Stimulated activated CD4-positive, alpha-beta T cell treated with anti-CD3 and anti-CD28 coated beads, Interleukin-15, amount 100 ng/mL, for 24 hours (primary cell): ENCODE measurements at places on chromosomes 7 and 10.

DNA sequence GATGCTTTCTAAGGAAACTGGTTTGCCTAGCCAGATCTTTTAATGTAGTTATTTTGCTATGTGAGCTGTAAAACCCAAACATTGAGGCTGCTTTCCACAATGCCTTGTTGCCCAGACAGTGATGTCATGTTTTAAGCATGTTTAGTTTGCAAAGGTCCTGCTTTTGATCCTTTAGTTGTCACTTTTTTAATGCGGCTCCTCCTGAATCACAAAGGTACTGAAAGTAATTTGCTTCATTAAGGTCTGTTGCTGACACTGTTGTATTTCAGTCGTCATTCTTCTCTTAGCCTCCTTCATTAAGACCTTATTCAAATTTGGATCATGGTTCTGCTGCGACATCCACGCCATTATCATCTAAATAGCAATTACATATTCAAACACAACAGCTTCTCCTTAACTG lies 10.6 kb downstream of the RPA3 start:
- no peak for DNase-seq

DNA sequence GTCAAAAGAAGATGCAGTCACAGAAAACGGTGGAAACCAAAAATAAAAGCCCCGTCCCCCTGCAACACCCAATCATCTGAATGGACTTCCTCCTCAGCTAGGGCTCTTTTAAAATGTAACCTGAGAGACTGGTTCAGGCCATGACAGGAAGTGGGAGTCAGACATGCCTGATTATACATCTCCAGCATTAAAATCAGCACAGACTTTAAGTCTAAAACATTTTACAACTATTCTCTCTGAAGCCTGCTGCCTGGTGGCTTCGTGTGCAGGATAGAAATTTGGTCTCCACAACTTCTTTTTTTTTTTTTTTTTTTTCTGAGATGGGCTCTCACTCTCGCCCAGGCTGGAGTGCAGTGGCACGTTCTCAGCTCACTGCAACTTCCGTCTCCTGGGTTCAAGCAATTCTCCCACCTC lies 30.3 kb downstream of the HACD1 start:
- no peak for DNase-seq

DNA sequence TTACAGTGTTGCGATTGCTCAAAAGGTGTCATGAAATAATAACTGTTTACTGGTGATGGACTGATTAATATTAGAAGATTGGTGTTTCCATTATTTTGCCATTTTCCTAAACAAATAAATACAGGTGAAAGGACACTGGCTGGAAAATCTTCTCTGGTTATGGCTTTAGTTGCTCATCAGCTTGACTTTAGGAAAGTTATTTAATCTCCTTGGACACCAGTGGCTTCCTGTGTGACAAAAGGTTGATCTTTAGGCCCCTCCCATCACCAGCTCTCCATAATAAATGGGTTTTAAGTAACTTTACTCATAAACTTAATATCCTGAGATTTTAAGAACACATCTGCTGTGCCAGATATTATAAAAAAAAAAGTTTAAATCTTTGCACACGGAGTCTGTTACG lies 737 bp downstream of the CABCOCO1 start:
- DNase-seq: no peak

DNA sequence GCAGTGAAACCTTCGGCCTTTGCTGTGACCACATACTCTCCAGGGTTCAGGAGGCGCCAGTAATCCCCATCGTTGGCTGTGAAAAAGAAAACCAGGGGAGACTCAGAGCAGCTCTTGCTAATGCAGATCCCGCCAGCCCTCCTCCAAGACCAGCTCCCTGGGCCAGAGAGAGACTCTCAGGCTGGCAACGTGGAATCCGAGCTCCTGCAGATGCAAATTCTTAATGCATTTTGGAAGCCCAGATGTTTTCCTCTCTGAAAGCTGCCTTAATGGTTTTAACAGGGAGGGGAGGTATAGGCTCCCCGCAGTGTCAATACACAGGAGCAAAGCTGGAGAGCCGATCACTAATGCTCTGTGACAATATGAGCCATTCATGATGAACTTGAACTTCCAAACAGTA lies 80.8 kb downstream of the GPR26 start:
- DNase-seq: no peak

- no peak for DNase-seq
Observed at GRCh38 chr10:83820033-83820432, 319.3 kb upstream of the GHITM start.

GRCh38 chr10:132107186-132107948 lies 41.6 kb downstream of the JAKMIP3 start:
- DNase-seq: no peak

DNA sequence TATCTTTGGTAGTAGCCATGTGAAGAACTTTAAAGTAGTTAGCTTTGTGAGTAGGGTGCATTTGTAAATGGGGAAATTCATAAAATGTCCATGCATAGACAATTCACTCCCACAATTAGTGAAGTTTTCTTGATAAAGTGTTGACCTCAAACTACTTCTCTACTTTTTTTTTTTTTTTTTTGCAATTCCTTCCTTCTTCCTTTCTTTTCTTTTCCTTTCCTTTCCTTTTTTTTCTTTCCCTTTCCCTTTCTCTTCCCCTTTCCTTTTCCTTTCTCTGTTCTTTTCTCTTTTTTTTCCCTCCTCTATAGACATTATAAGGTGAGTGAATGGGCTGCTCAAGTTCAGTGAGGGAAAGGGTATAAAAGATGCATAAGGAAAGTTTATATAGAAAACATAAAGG lies 184.2 kb downstream of the PTEN start:
- DNase-seq: no peak

- DNase-seq: no peak
Observed at GRCh38 chr7:75996476-75996875, 2.1 kb upstream of the TMEM120A start.

- DNase-seq: peak; percentile 18
Observed at GRCh38 chr7:24755541-24756407, 1.5 kb downstream of the GSDME start.

DNA sequence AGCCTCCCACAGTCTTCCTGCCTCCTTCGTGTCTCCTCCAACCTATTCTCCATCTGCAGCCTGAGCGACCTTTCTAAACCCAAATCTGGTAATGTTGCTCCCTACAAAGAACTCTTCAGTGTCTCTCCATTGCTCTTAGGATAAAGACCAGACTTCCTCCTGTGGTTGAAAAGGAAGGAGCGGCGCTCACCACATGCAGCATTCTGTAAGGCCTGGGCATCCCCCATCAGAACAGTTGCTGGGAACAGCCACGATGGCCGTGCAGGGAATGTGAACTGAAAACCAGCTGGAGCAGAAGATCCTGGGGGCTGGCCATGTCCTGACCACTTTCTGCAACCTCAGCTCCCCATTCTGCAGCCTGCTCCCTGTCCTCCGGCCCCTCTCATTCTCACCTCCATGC lies 237.8 kb upstream of the ZMIZ1 start:
- no peak for DNase-seq

- DNase-seq: no peak
Observed at GRCh38 chr7:65812281-65812680, 60.6 kb upstream of the VKORC1L1 start.

DNA sequence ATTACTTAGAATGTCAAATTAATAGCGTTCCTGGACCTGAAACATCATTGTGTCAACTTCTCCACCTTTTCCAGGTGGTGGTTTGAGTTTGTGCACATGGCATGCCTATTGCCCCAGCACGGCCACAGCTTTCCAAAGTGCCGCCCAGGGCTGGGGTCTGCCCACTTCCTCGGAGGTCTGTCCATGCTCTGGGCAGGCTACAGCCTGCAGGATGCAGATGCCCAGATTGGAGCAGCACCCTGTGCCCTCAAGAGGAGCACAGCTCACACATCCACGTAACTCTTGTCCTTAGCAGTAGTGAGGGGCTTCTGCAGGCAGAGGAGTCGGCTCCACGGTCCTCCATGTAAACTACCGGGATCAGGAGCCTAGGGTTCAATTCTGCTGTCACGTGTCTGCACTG lies 238.6 kb downstream of the EBF3 start:
- DNase-seq: no peak

DNA sequence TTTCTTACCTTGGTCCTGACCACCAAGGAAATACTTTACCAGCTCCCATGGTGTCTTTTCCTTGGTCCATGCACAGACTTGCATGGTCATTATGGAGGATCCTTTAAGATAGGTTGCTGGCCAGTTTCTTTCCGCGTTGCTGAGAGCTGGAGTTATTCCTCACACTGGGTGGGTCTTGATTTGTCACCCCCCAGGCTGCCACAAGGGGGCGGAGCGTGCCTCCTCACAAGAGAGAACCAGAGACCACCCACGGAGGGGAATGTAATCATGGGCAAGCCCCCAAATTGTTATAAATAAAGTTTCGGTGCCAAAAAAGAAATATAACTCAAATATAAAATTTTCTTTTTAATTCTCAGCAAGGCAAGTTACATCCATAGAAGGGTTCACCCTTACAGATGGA lies 10.5 kb upstream of the TRIM24 start:
- peak; percentile 55 for DNase-seq

DNA sequence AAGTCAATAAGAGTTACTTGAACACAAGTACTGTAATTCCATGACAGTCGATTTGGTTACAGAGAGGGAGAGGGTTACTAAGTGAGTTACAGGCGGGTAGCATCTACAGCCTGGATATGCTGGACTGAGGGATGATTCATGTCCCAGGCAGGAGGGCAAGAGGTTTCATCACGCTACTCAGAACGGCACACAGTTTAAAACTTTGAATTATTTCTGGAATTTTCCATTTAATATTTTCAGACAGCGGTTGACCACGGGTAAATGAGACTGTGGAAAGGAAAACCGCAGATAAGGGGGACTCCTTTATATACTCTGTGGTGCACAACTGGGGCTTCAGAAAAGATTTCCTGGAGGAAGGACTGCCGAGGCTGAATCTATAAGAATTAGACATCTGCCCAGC lies 25.7 kb upstream of the LRRC4 start:
- no peak for DNase-seq

DNA sequence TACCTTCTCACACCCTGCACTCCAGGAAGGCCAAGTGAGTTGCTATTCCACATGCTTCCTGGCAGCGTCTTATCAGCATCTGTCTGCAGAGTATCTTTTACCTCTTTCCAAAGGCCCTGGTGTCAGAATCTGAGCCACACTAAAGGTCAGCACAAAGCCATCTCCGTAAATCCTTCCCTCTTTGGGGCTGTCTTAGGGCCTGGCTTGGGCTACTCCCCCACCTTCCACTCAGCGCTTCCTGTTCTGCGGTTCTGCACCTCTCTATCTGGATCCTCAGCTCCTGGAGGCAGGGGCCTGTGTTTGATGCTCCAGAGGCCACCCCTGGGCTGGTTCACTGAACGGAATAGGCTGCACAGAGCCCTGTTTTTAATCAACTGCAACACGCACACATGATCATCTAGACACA lies 334.8 kb upstream of the GALNT17 start:
- no peak for DNase-seq

DNA sequence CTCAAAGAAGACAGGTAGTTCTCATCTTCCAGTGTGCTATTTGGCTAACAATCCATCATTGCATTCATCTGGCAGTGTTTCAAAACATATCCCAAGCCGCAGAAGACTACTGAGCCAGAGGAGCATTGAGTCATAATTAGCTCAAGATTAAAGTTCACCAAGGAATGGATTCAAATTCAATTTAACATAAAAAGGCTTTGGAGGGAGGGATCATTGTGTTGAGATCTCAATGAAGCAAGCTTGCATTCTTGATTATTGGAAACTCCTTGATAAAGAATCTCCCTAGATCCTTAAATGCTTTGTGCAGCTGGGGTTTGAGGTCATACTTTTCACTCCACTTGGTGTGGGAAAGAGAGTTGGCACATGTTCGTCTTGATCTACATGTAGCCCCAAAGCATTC lies 142.8 kb upstream of the SEMA3A start:
- DNase-seq: no peak

GRCh38 chr7:98771519-98771918 lies 98.3 kb downstream of the TMEM130 start:
- DNase-seq: no peak

DNA sequence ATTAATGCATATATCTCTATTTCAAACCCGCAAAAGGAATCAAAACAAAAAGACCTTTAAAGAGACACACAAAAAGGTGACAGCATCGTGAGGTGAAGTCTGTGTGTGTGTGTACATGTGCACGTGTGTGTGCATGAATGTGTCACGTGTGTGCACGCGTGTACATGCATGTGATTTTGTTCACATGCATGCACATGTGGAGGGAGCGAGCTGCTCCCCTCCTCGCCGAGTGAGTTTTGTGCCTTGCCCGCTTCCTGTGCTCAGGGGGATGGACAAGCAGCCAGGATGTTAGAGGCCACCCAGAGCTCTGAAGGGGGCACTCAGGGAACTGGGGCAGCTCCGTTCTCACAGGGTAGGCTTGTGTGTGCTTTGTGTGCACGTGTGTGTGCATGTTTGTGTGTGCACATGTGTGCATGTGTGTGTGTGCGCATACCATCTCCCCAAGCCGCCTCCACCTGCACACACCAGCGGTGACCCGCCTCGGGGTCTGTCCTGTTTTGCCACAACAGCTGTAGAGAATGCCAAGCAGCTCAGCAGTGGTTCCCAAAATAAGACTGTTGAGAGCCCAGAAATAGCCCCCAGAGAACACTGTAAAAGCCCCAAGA lies 191.2 kb downstream of the PTPRN2 start:
- DNase-seq: no peak

DNA sequence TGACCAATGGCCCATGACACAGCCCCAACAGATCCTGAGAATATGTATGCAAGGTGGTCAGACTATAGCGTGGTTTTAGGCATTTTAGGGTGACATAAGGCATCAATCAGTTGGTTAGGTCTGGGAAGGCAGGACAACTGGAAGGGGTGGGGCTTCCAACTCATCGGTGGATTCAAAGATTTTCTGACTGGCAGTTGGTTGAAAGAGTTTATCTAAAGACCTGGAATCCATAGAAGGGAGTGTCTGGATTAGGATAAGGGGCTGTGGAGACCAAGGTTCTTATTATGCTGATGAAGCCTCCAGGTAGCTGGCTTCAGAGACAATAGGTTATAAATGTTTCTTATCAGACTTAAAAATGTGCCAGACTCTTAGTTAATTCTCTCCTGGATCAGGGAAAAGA lies 60.3 kb upstream of the CFAP46 start:
- DNase-seq: no peak

GRCh38 chr10:30435073-30435422 lies 1.1 kb downstream of the MAP3K8 start:
- DNase-seq: peak; percentile 18

DNA sequence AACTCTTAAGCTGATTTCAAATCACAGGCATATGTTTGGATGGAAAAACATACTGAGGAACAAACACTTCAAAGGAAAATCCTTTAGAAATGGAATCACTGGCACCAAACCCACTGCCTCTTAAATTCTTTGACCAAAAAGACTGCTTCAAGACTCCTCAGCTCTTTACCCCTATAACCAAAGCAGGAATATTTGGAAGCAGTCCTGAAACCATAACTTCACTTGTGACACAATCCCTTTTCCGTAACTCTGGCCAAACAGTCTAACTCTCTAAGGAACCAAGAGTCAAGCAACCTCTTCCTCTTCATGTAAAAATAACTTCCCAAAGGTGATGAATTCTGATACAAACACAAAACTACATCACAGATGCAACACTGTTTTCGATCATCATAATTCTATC lies 104.3 kb downstream of the MTERF1 start:
- DNase-seq: no peak
